Activated CD4-positive, alpha-beta T cell treated with anti-CD3 and anti-CD28 coated beads, Interleukin-2, amount 50 U/mL, for 1 hour (primary cell): ENCODE measurements at places on chromosomes 2 and 18.

DNA sequence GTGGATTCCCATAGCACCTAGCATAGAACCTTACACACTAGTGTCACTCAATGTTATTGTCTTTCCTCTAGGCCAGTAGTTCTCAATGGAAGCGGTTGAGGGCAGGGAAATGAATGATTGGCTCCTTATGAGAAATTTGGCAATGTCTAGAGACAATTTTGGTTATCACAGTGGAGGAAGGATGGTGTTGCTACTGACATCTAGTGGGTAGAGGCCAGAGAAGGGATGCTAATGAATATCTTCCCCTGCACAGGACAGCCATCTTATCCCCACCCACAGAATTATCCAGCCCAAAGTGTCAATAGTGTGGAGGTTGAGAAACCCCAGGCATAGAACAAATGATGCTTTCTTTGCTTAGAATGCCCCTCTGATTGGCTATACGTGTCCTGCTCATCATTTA, 15.8 kb downstream of the C18orf63 start:
- no peak for DNase-seq

DNA sequence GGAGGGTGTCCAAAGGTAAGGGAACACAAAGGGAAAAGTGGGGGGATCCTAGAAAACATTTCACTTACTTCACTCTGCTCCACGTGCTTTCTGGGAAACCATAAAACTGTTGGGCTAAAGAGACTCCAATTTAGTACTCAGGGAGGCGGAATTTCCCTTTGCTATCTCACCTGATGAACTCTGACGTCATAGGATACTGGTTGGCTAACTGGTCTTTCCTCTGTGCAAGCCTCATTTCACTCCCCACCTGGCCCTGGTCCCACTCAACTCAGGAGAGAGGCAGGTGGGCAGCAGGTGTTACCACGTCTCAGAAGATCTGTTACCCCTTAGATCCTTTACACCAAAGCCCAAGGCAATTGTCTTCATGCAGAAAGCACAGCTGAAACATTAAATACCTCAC, 51.8 kb upstream of the PMAIP1 start:
- DNase-seq: no peak

- no peak for DNase-seq
These were observed 45.4 kb downstream of the MCFD2 start for GRCh38 chr2:46870051-46870839.

GRCh38 chr2:39422700-39423099, 14.4 kb downstream of the MAP4K3 start:
- no peak for DNase-seq

GRCh38 chr2:216406826-216407225, 5.5 kb upstream of the SMARCAL1 start:
- DNase-seq: no peak

- no peak for DNase-seq
These were observed 277.1 kb downstream of the SOX11 start for GRCh38 chr2:5969303-5969702.

DNA sequence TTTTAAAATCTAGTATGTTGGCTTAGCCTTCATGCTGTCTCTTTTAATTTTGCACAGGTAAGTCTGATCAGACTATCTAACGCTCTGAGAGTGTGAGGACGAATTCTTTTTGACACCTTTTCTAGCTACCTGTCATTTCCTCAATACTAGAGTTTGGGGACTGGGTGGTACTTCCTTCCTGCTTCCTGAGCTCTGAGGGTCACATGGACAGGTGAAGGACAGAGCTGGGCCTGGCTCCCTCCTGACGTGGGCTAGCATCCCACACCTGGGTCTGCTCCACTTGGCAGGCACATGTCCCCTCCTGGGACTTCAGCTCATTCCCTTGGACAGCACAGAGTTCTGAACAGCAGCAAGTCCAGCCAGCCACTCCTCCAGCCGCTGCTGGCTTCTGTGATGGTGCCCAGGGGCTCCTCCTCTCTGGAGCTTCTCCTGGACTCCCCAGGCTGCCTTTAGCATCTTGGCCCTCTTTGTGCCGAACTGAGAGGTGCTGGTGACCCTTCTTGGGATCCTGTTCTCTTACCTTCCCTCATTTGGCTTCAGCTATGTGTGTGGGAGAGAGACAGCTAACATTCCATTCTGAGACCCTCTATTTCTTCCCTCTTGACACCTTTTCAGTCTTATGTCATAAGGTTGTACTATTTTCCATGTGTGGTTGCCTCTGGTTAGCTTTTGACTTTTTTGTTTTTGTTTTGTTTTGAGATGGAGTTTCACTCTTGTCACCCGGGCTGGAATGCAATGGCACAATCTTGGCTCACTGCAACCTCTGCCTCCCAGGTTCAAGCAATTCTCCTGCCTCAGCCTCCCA, 106.9 kb downstream of the B3GNT2 start:
- no peak for DNase-seq
